ENCODE measurements at places on chromosomes 12 and 14.

- no peak for DNase-seq
Observed at GRCh38 chr12:27593266-27593665, 69.3 kb downstream of the PPFIBP1 start.

- DNase-seq = no peak
Observed at GRCh38 chr14:32438517-32438916, 109.4 kb downstream of the AKAP6 start.

- no peak for DNase-seq
Observed at GRCh38 chr14:29918981-29919380, 8.7 kb downstream of the PRKD1 start.

DNA sequence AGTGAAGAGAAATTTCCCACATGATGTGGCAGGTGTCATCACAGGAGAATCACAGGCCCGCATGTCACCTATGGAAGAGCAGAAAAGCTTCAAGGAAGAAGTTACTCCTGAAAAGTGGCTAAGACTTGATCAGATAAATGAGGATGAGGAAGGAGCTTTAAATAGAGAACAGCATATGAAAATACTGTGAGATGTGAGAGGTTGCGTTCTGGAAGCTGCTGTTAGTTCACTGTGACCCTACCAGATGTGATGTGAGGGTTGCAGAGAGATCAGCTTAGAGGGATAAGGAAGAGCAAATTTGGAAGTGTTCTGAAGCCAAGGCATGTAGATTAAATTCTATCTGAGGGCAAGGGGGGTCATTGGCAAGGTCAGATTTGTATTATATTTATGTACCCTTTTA is 17.1 kb downstream of the ERP27 start:
- no peak for DNase-seq

- no peak for DNase-seq
Observed at GRCh38 chr14:68047906-68048305, 228.3 kb downstream of the RAD51B start.

DNA sequence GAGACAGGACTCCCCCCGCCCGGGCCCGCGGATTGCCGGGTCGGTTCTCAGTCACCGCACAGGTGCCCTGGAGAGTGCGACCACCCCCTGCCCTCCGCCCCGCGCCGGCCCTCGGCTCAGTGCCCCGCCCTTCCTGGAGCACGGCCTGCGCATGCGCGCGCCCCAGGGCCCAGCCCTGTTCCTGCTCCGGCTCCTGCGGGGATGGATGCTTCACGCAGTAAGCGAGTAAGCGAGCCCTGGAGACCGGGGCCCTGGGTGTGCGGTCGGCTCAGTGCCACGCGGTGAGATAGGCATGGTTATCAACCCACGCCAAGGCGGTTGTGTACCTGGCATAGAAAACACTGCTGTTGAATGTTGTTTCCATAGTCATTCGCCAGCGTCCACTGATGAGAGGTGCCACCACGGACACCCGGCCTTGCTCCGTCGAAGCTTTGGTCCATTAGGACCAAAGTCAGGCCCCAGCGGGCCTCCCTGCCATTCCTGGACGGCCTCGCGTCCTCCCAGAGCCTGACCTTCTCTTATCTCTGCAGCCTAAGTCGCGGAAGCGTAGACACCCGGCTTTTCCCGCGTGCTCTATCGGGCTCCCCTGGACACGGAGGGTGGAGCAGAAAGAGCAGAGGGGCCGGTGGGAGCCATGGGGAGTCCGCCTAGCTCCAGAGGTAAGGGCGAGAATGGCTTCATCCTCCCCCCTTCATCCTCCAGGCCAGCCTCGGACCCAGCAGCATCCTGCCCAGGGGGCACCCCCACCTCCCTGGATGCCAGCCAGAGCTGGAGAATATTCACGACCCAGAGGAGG is 90.6 kb downstream of the PAPOLA start:
- DNase-seq = peak; percentile 20

DNA sequence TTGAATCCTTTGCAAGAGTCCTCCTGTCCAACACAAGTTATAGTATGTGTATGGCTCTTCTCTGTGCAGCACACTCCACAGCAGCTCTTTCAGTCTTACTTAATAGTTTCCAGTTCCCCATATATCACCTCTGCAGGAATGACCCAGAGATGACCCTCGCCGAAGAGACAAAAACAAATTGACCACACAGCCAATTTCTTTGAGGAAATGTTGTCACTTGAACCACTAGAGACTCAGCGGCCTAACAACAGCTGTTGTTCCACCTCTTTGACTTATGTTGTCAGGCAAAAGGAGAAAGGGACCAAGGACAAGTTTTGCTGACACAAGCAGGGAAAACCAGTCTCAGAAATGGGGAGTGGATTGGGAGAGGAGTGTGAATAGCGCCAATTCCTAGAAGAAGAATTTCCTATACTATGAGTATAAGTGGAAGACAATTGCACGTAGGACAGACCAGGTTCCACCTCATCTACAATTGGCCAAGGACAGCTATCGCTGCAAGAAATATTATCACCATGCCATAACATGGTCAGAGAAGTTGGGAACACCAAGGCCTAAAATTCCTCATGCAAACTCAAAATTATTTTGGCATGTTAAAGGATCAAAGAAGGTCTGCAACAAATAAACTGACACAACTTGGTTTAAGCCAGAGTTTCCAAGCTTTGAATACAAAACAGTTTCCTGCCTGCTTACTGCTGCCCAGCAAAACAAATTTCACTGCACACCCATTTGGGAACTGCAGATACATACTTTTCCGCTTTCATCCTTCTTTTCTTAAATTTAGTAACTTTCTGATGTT is 41.7 kb upstream of the ITPR2 start:
- DNase-seq = no peak

DNA sequence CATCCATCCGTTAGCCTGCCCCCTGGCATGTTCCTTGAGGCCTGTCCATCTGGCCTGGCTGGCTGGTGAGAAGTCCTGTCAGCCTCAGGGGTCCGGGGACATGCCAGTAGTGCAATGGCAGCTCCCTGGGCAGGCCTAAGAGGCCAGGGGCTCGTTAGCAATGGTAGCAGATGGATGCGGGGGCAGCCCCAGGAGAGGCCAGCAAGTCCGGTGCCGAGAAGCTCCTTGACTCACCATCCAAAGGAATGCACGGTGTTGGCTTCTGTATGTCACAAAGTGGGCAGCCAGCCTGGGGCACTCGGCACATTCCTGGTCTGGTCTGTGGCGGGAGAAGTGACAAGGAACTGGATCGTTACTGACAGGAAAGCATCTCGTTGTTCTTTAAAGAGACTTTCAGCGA is 319.9 kb downstream of the CACNA1C start:
- DNase-seq = no peak

DNA sequence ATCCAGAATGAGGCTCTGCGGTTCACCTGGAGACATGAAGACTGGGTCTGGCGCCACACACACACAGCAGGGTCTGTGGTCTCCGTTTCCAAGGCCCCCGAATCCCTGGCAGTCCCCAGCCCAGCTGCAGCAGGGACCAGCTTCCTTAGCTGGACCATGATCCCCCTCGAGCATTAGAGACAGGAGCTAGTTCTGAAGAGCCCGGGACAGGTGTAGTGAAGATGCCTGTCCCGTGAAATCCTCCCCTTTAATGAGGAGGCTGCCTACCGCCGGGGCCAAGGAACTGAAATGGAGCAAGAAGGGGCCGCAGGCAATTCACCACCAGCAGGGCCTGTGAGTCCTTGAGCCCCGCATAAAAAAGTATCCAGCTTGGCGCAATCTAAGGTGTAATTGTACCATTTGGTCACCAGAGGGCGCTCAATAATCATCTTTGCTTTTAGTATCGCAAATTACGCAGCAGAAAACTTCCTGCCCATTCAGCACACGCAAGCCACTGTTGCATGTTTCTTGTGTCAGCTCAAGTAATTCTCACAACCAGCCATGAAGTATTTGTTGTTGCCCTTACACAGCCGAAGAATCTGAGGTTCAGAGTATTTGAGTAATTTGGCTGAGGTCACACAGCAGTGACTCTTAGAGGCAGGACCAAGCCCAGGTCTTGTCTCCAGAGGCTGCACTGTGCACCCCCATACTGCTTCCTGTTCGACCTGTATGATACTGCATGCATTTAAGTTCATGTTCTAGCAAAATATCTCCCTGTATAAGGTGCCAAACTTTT is 54.3 kb upstream of the PPP2R5C start:
- peak; percentile 42 for DNase-seq

GRCh38 chr12:114744691-114745090 is 60.7 kb upstream of the TBX3 start:
- DNase-seq = no peak

- DNase-seq = no peak
Observed at GRCh38 chr12:75739912-75740311, 228.5 kb upstream of the KRR1 start.

- DNase-seq = no peak
Observed at GRCh38 chr12:66676241-66676640, 2.6 kb downstream of the GRIP1 start.

DNA sequence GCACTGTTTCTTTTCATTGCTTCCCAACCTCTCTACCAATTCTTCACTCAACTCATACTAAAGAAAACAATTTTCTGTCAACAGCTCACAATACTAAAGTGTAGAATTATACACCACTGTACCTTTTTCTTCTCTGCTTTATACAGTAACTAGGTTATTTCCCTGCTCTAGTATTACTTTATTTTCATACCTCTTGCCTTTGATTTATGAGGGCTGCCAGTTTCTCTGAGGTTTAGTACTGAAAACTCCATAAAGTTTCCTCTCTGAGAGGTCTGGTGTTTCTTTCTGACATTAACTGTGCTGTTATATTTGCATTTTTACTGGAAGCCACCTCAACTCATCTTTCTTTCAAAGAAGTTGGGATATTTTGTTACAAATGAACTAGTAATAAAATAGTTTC is 63.0 kb upstream of the GRIP1 start:
- DNase-seq = no peak

DNA sequence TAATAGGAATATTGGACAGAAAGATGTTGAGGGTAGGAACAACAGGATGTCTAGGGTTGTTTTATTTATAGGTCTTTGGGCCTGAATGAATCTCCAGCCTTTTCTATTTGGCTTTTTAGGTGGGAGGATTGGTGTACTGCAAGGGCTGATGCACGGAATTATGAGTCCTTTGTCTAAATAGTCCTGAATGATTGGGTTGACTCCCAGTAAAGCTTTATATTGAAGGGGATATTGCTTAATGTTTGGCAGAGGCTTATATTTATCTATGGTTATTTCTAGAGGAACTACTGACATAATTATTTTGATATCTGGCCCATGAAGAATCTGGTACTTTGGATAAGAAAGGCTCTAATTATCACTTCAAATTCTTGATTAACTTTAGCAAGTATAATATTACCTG is 253.6 kb upstream of the AVPR1A start:
- no peak for DNase-seq

DNA sequence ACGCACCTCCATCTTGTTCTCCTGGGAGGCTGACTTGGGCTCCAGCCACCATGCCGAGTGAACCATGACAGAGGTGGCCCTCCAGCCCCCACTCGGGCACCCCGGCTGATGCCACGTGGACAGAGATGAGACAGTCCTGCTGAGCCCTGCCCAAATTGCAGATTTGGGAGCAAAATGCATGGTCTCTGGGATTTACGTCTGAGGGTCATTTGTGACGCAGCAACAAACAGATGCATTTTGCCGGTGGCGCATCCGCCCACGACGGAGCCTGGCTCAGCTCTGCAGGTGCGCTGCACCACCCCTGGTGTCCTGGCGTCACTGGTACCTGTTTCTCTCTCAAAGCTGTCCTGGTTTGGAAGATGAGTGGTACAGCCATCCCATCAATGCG is 31.1 kb upstream of the INF2 start:
- DNase-seq = no peak

DNA sequence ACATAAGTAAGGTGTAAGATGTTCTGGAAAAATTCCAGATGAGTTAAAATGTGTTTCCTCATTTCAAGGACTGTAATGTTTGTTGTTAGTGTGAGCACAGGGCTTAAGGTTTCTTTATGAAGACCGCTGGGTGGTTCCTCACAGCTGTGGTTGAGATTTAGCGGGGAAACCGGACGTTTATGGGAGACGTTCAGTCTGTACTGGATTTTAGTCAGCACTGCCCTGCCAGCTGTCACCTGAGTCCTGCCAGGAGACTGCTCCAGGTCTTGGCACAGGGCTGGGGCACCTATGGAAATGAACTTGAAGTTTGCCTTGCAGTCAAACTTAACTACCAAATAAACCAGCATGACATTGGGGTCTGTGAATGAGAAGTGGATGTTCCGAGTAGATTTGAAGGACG is 555.2 kb downstream of the DIO2 start:
- no peak for DNase-seq

- DNase-seq = no peak
Observed at GRCh38 chr14:77260631-77261030, 10.4 kb downstream of the NGB start.

- no peak for DNase-seq
Observed at GRCh38 chr14:95290871-95291431, 28.8 kb downstream of the CLMN start.

DNA sequence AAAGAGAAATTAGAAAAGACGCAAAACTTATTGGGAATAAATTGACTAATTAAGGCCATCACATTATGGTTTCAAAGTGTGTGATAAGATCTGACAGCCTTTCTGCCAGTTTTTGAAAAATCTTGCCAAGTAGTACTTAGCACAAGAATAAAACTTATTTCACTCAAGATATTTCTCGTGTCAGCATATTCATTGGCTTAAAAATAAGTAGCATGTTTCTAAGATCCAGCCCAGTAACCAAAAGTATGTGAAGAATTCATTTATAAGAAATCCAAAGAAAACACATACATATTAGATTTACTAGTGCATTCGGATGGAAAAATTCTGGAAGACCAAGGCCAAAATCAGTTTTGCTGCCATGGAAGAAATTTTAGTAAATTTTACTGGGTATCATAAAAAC is 1135.0 kb downstream of the GALC start:
- no peak for DNase-seq

DNA sequence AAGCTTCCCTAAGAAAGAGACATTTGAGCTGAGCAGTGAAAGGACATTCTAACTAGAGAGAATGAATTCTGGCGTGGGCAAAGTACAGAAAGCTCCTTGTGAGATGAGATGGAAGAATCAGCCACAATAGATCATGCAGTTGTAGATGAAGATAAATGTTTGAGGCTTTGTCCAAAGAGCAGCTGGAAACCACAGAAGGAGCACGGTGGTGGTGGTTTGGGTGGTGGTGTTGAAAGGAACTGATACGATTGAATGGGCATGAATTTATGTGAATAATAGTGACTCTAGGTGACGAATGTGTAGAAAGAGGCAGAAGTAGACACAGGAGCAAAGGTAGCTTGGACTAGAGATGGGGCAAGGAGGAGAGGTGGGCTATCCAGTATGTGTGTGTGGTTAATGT is 260.5 kb upstream of the TMTC1 start:
- DNase-seq = no peak

DNA sequence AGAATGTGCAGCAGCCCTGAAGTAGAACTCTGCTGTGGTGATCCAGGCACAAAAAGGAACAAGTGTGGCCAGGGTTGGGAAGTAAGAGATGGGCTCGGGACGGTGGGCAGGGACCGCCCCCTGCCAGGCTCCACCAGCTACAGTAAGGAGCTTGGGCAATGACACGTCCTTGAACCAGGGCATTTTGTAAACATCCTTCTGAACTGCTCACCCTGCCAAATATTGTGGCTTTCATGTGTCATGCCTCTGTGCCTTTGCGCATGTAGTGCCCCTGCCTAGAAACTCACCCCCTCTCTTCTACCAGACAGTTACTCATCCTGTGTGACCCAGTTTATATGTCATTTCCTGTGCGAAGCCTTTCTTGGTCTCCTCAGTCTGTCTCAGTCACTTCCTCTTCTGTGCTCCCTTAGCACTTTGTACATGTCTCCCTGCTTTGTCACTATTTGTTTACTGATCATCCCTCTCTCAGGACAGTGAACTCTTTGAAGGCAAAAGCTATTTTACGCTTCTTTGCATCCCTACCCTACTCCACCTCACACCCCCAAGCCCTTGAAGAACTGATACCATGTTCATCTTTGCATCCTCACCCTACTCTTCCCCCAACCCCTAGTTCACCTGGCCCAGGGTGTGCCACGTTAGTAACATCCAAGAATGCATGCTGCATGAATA is 108.9 kb upstream of the PLEKHG7 start:
- DNase-seq = peak; percentile 87
